HFFc6 (cell line): ENCODE measurements at places on chromosomes 13 and 19.
A peak's percentile ranks its signal among the peaks of the same experiment; 100 is the strongest.

GRCh38 chr19:50300051-50300450, 29.1 kb downstream of the KCNC3 start:
- DNase-seq = no peak

DNA sequence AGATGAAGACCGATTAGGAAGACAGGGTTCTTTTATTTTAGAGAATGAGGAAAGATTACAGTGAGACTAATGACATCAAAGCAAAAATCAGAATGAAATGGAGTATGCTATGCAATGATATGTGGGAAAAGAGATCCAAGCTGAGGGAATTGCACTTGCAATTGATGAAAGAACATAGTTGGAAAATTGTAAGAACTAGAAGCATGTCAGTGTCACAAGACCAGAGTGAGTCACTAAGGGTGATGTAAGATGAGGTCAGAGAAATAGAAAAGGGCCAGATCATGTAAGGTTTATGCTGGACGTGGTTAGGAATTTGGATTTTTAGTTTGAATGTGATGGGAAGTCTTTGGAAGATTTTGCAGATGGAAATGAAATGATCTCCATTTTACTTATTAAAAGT, 1937.3 kb downstream of the OLFM4 start:
- no peak for DNase-seq

DNA sequence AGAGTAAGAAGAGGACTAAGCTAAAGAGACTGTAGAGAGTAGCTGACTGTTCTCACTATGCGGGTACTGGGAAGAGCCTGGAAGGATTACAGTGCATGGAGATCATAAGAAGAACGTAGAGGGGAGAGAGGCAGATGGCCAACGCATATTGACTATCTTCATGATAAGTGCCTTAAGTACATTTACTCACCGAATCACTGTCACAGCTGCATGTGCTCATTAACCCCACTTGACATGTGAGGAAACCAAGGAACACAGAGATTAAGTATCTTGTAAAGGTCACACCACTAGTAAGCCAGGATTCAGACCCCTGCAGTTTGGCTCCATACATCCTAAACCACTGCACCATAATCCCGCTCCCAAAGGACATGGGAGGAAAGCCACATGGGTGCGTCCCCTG, 34.1 kb downstream of the SMAD9 start:
- no peak for DNase-seq

- peak; percentile 40 for DNase-seq
Measured at GRCh38 chr13:83286737-83287136, 595.5 kb downstream of the SLITRK1 start.

DNA sequence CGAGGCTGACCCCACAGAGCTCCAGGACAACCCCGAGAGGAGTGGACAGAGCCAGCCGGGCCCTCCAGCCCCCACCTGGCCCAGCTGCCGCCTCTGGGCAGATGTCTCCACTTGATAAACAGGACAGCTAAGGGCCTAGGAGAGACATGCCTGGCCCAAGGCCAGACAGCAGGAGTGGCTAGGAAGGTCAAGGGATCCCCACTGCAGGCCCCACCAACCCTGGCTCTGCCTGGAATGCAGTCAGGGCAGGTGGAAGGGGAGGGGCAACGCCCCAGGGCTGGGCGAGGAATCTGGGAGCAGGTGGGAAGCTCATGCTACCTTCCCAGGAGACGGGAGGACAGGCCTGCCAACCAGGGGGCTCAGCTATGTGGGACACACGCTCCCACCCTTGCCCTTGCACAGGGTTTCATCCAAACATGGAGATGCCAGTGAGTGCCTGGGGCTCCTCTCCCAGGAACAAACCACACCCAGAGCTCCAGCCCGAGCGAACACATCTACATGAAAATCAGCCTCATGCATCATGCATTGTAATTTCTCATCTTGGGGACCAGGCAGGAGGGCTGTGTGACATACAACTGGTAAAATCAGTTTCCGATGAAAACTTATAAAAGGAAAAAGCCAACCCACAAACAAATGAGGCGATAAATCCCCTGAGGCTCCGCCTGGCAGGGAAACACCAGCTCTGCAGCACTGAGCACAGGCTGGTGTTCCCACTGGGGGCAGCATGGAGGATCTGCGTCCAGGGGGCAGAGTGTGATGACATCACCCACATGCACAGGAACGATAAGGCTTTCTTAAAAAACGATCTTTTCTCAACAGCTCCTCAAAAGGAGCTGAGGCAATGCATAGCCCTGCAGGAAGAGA, 25.0 kb downstream of the SH3GL1 start:
- DNase-seq = peak; percentile 82

DNA sequence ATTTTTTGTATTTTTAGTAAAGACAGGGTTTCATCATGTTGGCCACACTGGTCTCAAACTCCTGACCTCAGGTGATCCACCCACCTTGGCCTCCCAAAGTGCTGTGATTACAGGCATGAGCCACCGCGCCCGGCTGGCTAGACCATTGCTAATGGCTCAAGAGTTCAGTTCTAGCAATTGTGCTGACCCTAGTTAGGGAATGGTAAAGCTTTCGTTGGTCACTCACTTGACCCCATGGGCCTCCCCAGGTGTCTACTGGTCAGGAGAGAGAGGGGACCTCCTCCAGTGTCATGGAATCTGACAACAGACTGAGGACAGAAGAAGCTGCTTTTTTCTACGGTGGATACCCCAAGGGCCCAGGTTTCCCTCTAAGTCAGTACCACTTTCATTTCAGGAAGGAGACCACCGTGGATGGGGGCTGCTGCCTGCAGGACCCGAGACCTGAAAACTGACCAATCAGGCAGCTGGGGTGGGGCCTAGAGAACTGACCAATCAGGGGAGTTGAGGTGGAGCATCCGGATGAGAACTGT, 575 bp upstream of the ZNF556 start:
- no peak for DNase-seq
